ENCODE measurements at places on chromosomes 12 and 14.

DNA sequence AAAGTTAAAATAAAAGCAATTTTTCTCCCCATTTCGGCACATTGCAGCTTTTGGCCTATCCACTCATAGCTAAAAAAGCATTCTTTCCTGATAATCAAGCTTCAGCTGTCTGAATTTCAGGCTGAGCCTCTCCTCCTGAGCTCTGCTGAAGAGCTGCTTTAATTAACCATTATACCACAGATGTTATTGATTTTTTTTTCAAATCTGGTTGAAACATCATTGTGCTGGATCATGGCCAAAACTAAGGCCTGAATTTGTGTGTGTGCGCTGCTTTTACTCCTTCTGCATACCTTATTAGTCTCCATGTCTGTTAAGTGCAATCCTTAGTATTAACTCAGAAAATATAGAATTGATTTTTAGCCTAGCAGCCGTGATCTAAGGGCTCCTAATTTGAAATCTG is 52.3 kb downstream of the MBIP start:
- no peak for DNase-seq

DNA sequence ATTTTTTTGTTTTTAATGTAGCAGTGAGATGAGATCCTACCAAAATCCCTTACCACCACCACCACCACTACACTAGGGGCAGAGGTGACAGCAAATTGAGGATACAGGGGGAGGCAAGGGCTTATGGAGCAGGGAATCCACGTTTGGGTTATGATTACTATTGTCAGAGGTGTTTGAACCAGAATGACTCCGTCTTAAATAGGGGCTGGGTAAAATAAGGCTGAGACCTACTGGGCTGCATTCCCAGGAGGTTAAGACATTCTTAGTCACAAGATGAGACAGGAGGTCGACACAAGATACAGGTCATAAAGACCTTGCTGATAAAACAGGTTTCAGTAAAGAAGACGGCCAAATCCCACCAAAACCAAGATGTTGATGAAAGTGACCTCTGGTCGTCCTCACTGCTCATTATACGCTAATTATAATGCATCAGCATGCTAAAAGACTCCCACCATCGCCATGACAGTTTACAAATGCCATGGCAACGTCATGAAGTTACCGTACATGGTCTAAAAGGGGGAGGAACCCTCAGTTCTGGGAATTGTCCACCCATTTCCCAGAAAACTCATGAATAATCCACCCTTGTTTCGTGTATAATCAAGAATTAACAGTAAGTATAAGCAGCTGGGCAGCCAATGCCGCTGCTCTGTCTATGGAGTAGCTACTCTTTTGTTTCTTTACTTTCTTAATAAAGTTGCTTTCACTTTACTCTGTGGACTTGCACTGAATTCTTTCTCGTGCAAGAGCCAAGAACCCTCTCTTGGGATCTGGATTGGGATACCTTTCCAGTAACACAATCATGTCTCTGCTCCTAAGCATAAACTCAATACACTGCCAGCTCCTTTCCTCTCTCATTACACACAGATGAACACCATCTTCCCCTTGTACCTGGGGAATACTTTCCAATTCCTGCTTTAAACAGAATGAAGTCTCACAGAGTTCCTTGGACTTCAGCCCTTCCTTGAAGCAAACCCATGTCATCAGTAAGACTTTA is 16.7 kb upstream of the CRY1 start:
- DNase-seq = no peak

DNA sequence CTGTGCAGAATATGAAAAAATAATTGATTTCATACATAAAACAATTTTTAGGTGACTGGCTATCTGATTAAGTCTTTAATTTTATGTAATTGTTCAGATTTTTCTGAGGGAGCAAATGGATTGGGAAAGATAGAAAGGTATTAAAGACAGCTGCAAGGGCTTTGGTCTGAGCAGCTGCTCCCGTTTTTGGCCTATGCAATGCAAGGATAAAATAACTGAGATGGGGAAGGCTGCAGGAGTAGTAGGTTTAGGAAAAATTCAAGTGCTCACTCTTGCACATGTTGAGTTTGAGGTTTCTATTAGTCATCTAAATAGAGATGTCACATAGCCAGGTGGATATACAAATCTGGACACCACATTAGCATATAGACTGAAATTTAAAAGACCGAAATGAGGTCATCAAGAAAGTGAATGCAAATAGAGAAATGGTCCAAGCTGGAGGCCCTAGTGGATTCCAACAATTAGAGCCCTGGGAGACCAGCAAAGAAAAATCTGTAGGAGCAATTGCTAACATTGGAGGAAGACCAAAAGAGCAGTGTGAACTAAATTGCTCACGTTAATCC is 144.0 kb downstream of the PPFIA2 start:
- no peak for DNase-seq

DNA sequence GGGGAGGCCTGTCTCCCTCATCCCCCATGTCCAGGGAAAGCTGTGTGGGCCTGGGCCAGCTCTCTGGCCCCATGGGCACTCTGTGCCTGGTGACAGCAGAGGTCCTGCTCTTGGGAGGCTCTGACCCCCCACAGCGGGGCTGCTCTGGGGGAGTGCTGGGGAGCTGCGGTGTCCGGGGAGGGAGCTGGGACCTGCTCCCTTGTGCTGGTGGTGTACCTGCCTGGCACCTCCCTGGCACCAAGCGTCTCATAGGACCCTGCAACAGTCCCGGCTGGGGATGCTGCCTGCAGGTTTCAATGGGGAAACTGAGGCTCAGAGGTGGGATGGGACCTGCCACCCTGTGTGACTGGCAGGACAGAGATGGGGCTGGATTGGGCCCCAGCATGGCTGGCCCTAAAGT is 111.3 kb downstream of the KIF26A start:
- DNase-seq = no peak

DNA sequence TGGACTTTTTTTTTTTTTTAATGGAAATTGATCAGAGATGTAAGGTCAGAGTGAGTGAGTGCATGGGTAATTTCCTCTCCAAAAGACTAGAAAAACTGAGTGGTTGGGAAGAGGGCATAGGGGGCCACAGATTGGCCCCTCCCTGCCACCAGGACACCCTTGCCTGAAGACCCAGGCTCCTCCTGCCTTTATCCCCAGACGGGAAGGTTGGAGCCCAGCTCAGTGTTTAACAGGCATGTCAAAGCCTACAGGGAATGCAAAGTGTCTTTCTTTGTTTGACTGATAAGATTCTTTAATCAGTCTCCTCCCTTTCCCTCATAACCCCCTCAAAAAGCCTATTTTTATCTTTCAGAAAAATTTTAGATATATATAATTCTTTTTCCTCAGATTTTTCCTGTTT is 50.3 kb downstream of the IRAK3 start:
- DNase-seq = no peak

DNA sequence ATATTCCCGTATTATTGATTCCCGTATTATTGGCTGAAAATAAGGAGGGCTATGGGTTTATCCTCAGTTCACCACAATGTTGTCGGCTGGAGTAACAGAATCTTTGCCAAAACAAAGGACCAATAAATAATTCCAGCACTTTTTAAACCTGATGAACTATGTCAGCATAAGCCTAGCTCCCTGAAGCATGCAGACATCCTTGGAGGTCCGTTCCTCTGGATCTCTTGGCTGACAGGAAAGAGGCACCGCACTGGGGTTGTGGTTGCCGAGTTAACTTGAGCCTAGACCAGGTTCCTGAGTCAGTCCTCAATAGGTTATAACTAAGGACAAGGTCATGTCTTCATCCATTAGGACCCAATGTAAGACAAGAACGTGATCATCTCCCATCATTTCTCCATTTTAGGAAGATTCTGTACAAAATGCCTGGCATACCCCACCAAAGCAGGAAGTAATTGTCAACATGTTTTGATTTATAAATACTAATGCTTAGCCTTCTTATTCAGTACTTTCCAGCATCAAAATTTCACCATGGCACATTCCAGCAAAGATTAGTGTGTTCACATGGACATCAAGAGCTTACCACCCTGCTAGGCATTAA is 36.6 kb downstream of the NID2 start:
- DNase-seq = no peak

DNA sequence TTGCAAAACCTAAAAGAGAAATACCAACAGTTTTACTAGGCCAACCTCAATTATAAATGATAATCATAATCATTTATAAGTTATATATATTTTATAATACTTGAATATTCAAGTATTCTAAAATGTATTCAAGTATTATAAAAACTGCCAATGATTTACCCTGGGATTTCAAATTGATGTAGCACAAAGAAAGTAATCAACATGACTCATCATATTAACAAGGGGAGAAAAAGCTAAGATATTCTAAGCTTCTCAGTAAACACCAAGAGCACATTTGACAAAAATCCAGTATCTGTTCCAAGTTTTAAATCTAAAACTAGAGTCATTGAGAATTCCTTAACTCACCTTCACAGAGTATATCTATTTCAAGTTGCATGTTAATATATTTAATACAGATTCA is 56.1 kb downstream of the CAPZA3 start:
- DNase-seq = no peak

DNA sequence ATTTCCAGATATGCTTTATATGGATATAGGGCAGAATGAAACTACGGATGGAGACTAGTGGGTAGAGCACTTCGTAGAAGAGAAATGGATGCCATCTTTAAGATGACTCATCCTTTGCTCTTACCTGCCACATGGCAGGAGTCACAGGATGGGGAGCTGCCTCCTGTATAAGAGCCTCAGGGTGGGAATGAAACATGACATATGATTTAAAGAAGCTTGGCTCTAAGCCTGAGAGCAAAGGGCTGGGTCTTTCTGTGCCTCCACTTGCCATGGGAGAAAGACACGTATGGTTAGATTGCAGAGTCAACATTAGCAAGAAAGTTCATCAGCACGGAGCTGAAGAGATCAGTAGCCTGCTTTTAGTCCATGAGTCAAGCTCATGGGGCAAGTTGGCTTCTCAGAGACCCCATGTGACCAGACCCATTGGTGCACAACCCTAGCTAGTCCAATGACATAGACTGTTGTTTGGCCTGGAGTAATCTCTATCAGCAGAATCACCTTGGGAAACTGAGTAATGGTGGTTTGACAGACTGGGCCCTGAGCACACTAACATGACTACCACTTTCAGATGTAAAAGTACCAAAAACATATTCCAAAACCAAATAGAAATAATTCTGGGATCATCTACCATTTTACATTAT is 38.1 kb upstream of the IL22 start:
- no peak for DNase-seq

- DNase-seq = no peak
Observed at GRCh38 chr14:71267007-71267513, 359.8 kb downstream of the PCNX1 start.

DNA sequence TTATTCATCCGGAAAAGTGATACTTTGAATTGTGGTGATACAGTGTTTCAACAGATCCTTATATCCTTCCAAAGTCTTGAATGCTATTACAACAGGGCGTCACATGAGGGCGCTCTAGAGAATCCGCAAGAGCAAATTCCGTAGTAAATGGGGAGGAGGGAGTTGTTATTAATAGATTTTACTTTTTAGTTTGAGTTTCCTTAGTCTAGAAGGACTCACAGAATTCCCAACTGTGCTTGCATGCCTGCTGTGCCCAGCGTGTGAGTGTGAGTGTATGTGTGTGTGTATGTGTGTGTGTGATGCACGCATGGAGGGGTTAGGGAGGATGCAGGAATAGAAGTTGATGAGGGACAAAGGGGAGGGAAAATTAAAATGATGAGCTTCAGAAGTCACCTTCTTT is 375.3 kb downstream of the C12orf75 start:
- peak; percentile 26 for DNase-seq

DNA sequence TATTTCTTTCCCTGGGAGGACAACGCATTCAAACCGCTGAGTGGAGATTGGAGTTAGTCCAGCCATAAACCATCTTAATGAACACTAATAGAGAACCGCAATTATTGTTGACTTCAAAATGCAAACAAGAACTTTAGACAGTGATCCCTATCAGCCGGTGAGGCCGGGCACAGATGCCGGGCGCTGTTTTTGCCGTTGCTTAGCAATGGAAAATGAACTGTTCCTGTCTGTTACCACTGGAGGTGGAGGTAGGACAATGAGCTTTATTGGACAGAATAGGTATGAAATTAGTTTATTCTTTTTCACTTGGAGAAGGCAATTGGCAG is 216.8 kb downstream of the TTC8 start:
- DNase-seq = no peak

GRCh38 chr12:32365473-32366064 is 33.8 kb upstream of the FGD4 start:
- DNase-seq = peak; percentile 37

DNA sequence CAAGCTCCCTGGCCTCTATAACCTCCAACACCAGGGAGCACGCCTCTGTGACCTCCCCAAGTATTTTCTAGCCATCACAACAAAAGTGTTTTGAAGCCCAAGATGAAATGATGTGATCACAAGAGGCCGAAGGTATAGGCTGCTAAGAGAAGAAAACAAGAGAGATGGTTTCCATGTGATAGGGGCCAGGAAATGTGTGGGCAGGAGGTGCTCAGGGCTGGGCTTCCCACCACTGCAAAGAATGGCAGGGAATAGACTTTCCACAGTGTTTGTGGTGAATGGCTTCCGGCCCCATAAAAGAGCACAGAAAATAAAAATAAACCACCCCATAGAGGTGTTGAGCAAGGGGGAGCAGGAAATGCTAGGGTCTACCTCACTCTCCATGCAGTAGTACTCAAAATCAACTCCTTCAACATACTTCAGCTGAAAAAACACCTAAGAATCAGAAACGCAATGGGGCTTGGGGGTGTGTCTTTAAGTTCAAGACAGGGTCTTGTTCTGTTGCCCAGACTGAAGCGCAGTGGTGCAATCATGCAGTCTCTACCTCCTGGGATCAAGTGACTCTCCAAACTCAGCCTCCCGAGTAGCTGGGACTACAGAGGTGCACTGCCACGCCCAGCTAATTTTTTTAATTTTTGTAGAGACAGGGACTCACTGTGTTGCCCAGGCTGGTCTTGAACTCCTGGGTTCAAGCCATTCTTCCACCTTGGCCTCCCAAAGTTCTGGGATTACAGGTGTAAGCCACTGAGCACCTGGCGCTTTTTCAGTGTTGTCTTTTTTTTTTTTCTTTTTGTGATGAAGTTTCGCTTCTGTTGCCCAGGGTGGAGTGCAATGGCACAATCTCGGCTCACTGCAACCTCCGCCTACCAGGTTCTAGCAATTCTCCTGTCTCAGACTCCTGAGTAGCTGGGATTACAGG is 27.1 kb downstream of the DAD1 start:
- DNase-seq = no peak

- no peak for DNase-seq
Observed at GRCh38 chr12:108348842-108349241, 9.7 kb upstream of the CMKLR1 start.

DNA sequence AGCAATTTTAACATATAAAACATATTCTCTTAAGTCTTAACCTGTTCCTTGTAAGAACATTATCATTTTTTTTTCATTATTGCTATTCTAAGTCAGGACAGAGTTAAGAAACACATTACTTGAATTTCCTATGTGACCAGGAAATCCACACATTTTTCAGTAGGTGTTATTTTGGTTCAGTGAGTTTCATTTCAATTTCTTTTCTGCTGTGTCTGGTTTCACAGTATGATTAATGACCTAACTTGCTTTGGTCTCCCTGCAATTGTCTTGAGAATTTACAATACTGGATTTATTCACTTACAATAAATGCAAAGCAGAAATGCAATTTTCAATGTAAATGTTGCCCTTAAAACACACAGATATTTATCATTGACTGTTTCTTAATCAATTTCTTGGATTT is 396.9 kb upstream of the TMTC1 start:
- DNase-seq = no peak

- DNase-seq = no peak
Observed at GRCh38 chr14:28608443-28608842, 158.1 kb upstream of the FOXG1 start.

- DNase-seq = peak; percentile 53
Observed at GRCh38 chr14:59161561-59162175, 26.8 kb upstream of the DAAM1 start.

- DNase-seq = no peak
Observed at GRCh38 chr14:95107711-95108110, 49.6 kb downstream of the DICER1 start.

GRCh38 chr12:6332459-6332858 is 9.4 kb downstream of the TNFRSF1A start:
- peak; percentile 57 for DNase-seq

Measured in HTR-8/SVneo (cell line).